Right forelimb (tissue), 1 donor: ENCODE measurements at places on chromosomes 7 and 10.

DNA sequence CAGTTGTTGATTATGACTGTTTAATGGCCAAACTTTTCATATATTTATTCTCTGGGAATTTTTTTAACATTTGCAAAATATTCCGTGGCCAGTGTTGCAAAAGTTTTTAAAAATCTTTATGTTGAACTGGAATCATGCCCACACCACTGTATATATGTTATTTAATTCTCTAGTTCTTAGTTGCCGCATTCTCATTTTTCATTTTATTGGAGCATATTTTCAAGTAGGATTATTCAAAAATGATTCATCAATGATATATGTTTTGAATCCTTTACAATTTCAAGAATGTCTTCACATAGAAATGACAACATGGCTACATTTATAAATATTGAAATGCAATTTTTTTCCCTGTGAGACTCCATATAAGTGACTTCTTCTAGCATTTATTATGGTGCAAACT is 188.6 kb upstream of the LRRTM3 start:
- no peak for DNase-seq

- DNase-seq = peak; percentile 32
Observed at GRCh38 chr7:270351-270983, 19.5 kb upstream of the FOXL3 start.

- DNase-seq = no peak
Observed at GRCh38 chr7:91651986-91652385, 228.5 kb downstream of the MTERF1 start.

DNA sequence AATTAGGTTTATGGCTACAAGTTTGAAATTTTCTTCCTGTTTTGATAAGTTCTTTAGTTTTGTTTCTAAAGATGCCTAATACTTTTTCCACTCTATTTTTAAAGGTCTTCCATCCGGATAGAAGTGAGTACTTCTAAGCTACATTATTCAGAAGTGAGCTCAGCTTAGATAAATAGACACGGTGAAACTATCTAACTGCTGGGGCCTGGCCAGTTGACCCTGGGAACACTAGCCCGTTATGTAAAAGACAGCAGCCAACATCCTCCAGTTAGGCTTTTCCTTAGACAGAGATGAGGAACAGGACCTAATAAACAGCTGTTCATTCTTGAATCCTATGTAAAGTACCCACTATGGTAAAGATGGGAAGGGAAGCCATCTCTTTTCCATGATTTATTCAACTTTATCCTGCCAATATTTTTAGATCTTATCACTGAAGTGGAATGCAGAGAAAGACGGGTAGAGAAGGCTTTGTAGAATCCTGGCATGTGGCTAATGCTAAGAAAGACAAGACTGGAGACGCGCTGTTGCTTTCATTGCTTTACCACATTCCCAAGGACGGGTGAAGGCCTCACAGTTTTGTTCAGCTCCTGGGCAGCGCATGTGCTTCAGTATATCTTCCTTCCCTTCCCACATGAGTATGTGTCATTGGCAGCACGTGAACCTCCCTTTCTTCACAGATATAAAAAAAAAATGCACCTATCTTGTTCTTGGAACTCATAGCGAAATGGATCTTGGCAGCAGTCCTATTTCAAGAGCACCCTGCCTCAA is 340.0 kb upstream of the MEOX2 start:
- no peak for DNase-seq

DNA sequence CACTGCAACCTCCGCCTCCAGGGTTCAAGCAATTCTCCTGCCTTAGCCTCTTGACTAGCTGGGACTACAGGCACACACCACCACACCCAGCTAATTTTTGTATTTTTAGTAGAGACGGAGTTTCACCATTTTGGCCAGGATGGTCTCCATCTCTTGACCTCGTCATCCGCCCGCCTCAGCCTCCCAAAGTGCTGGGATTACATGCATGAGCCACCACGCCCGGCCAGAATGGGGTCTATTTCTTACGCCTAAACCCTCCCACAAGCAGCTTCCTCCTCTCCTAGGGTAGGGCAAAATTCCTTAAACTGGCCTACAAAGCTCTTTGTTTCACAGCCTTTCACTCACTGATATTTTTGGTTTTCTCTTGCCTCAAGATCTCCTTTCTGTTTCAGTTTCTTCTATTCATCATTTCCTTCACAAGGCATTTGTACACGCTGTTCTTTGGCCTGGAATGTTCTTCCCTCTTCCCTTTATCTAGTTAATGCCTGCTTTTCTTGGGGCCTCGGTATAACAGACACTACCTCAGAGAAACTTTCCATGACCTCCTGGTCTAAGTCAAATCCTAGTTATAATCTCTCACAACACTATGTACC is 6.7 kb downstream of the CPEB3 start:
- no peak for DNase-seq

DNA sequence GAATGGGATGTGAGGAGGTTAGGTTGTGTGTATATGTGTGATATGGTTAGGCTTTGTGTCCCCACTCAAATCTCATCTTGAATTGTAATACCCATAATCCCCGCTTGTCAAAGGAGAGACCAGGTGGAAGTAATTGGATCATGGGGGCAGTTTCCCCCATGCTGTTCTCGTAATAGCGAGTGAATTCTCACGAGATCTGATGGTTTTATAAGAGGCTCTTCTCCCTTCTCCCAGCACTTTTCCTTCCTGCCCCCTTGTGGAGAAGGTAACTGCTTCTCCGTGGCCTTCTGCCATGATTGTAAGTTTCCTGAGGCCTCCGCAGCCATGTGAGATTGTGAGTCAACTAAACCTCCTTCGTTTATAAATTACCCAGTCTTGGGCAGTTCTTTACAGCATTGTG is 47.3 kb downstream of the NPVF start:
- DNase-seq = no peak
